Fibroblast of the conjunctiva (primary cell): ENCODE measurements at places on chromosomes 2 and 18.
A peak's percentile ranks its signal among the peaks of the same experiment; 100 is the strongest.

DNA sequence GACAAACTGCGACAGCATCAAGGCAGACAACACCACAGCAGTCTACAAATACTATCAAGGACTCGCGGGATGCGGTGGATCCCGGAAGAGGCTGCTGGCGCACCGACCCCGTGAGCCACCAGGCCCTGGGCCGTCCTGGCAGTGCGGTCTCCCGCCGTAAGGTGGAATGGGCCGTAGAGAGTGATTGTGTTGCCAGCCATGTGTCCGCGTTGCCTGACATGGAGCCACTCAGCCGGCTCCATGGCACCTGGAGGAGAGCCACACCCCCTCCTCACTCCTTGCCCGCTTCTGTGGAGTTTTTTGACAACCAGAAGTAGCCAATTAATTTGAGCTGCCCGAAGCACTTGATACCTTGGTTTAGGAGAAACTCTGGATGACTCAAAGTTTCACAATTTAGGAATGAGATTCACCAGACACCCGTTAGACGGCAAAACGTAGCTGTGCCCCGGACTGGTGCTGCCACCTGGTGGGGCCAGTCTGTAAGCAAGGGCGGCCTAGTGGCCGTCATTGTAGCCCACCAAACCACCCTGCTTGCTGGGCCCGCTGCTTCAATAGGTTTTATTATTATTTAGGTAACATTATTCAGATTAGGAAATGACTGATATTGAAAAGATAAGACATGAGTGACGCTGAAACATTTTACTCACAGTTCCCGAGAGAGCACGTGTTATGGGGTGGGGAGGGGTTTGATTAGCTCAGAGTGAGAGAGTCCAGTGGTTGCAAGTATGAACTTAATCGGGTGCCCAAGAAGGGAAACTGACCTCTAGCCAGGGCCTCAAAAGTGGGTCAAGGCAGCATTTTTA is 10.2 kb upstream of the IMP4 start:
- DNase-seq, result peak; percentile 69

DNA sequence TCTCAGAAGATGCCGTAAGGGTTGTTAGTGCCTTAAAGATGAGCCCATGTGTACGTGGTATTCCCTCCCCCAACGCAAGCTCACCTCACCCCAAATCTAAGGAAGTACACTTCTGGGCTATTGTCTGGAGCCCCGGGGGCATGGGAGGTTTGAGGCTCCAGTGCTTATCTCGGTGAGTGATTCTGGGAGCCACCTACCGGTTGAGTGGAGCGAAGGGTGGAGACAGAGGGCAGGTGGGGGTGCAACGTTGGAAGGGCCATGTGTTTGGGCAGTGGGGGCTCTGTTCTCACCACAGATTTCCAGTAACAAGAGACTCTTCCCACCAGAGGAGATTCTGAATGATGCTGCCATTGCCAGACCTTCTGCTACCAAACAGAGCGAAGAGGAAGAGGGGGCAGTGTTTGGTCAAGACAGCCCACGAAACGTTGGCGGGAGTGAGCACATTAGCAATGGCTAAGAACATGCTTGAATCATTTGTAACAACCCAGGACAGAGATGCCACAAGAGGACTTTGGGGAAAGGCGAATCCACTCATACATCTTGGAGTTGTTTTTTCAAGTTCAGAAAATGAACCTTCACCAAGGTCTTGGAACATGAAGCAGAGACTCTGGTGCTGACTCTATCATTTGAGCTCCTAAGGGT is 38.7 kb downstream of the TWIST2 start:
- no peak for DNase-seq

GRCh38 chr2:14927021-14927564 is 294.6 kb downstream of the LRATD1 start:
- DNase-seq, result no peak

- no peak for DNase-seq
Measured at GRCh38 chr18:64979791-64980190, 771.0 kb upstream of the CDH7 start.

GRCh38 chr2:173750353-173750801 is 214.8 kb downstream of the SP3 start:
- peak; percentile 14 for DNase-seq

- no peak for DNase-seq
Measured at GRCh38 chr2:55084641-55085040, 34.4 kb upstream of the RTN4 start.

DNA sequence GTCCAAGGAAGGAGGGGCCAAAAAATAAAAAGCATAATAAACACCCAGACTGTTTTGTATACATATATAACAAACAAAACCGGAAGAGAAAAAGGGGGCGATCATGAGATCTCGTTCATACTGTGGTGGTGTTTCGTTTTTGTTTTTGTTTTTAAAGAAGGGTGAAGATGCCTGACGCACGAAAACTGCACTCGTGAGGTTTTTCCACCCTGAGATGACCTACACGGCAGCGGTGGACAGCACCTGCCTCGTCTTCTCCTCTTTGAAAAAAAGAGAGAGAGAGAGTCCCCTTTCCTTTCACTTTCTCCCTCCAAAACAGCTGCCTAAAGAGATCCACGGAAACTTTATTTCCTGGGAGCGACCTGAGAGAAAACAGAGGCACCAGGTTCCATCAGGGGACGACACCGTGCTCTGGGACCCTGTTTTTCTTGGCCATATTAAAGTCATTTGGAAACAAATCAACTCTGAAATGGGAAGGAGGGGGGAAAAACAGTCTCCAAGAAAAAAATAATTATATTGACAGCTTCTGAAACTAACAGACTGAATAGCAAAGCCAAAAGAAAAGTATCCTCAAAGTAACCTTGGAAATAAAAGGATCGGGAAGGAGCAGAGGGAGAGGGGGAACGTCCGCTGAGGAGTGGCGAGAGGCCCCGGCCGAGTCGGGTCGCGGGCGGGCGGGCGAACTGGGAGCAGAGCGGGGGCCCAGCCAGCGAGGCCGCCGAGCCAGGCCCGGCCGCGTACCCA is 3.5 kb downstream of the POU3F3 start:
- no peak for DNase-seq

DNA sequence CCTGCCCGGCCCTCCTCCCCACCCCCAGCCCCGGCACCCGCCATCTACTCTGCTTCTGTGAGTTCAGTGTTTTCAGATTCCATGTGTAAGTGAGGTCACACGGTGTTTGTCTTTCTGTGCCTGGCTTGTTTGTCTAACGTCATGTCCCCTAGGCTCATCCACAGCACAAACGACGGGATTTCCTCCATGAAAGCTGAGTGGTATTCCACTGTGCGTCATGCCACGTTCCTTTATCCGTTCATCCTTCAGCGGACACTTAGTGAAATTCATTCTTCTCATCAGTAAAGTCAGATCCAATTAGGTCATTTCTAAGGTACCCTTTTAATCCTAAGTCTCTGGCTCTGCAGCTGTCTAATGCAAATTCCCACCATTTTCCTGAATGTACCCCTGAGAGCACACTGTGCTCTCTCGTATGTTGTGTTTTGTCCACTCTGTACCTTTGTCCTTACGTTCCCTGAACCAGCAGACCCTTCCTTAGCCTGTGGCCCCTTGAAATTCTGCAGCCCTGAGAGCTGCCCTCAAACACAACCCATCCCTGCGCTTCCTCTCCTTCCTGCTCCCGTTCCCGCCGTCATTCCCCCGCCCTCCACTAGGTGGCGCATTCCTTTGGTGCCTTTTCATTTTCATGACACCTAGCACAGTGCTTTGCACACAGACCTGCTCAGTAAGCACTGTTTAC is 44.1 kb downstream of the TRAPPC12 start:
- DNase-seq, result no peak

DNA sequence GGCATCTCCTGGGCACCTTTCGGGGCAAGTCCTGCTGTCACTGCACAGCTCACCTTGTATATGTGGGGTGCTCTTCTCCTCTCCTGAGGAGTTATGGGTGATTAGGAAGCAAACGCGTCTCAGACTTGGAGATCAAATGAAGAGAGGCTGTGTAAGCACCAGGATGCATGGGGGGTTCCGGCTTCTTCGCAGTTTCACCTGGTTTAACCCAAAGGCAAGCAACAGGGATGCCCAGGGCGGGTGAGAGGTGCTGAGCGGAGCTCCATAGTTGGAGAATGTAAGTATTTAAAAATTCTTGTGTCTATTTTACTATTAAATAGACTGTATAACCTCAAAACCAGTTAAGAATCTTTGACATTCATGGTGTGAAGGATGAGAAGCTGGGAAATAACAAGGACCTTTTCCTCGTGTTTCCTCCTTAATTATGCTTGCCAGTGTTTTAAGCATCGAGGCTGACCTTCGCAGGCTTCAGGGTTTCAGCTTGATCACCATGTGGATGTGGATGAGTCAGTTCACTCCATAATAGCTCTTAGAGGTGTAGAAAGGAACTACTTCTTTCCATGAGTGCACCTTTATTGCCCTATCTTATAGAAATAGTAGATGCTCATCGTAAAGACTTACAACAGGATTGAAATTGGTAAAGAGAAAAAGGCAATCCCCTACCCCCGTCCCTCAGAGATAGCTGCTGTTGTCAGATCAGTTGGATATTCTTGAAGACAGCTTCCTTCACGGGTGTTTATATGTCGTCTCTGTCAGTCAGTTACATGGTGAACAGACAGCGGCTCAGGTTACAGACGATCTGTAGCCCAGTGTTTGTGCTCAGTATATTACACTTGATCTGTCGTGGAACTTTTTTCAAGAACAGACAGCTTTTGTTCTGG is 201.1 kb downstream of the AGAP1 start:
- no peak for DNase-seq

DNA sequence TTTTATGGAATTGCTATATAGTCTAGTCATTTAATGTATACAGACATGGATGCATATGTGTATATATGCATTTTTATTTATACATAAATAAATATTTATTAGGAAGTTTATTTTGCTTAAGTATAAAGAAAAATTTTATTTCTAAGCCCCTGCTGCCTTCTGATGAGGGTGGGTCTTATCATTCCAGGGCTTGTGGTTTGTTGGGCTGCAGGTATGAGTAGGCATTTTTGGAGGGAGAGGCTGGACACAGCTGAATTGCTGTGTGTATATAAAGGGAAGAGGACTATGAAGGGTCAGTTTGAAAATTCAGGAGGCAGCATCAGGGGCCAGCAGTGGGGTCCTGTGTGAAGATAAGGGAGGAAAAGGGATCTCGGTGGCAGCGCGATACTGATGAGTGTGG is 189.4 kb downstream of the TMEM182 start:
- DNase-seq, result no peak

DNA sequence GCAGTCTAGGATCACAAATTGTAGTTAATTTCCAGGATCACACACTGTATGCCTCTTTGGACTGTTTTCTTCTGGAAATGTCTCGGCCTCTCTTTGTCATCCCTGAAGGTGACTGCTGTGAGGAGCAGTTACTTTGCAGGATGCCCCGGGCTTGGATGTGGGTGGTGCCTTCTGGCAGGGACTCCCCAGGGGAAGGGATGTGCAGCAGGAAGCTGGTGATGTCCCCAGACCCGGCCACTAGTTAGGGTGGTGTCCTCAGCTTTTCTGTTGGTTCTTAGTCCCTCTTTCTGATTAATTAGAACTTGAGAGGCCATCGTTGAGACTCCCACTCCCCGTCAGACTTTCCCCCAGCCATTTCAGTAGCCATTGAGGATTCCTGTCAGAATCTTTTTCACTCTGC is 286.6 kb upstream of the HDAC4 start:
- DNase-seq, result no peak

DNA sequence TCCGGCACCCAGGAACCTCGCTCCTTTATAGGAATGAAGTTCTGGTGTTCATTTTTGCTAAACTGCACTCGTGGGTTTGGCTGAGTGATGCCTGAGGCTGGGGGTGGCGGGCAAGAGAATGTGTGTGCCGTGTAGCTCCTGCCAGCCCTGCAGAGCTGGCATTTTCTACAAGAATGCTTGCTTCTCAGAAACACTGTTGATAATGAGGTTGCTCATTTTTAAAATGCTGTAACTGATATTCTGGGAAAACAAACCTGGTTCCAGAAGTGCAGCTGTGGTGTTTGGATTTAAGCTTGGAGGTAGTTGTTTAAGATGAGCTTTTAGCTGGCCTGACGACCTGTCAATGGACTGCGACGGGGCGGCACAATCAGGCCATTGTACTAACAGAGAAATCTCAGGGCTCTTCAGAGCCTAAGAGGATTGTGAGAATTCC is 511.9 kb upstream of the TNP1 start:
- no peak for DNase-seq

- DNase-seq, result peak; percentile 12
Measured at GRCh38 chr2:241312082-241312481, 3.4 kb downstream of the HDLBP start.

- DNase-seq, result no peak
Measured at GRCh38 chr2:14126846-14127245, 505.7 kb upstream of the LRATD1 start.
